Fibroblast of skin of scalp (primary cell): ENCODE measurements at places on chromosomes 16 and 17.
A peak's percentile ranks its signal among the peaks of the same experiment; 100 is the strongest.

GRCh38 chr17:55037828-55038227 is 69.3 kb downstream of the STXBP4 start:
- DNase-seq = no peak

GRCh38 chr17:34207572-34207971 is 47.5 kb upstream of the CCL2 start:
- DNase-seq = peak; percentile 4

GRCh38 chr16:65024767-65025178 is 97.1 kb downstream of the CDH11 start:
- peak; percentile 45 for DNase-seq

GRCh38 chr17:40647624-40648383 is at the start of gene SMARCE1:
TSS of gene SMARCE1 (minus strand) at chr17:40647818. CDS start at chr17:40645802, 2,016 bp downstream.
- DNase-seq = peak; percentile 82

DNA sequence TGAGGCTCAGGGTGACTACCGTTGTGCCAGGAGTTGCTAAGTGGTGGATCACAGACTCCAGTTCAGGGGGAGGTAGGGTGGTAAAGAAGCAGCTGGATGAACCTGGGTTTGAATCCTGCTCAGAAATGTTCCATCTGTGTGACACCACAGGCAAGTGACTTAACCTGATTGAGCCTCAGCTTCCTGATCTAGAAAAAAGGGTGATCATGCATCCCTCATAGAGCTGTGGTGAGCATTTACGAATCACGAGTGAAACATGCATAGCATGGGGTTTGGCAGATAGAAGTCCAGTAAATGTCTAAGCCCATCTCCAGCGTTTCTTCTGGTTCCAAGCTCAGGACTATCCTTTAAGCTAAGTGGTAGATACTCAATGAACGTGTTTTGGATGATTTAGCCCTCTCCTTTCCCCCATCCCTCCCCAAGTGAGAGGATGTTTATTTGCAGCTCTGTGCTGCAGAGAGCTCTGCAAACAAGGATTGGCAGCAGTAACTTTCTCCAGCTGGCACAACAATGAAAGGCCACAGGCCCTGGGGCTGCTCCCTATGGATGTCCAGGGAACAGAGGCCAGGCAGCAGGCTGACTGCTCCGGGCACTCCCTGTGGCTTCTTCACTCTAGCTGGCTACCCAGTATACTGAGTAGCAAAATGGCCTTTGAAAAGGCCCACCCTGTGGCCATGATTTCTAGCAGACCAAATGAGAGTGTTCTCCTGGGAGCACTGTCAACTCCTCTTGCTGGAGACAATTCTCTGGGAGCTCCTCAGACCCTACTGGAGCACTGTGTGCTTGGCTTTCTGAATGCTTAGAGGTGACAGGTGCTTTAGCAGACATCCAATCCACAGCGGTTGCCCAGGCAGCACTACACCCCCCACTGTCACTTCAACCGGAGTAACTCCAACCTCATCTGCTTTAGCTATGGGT is 21.3 kb downstream of the CA4 start:
- no peak for DNase-seq

DNA sequence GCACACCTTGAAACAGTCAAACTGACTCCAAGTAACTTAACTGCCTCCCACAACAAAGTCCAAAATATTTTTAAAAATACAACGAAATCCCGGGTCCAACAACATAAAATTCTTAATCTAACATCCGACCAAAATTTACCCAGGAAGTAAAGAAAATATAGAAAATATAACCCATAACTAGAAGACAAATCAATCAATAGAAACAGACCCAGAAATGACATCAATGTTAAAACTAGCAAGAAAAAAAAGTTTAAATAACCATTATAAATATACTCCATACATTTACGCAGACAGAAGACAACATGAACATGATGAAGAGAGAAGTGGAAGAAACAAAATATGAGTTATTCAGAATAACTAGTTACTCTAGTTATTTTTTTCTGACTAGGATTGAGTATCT is 3.7 kb downstream of the ZNF597 start:
- DNase-seq = no peak

GRCh38 chr17:21037117-21037803 is 5.6 kb downstream of the USP22 start:
- DNase-seq = no peak

- DNase-seq = peak; percentile 65
Observed at GRCh38 chr17:48472411-48473281, 42.6 kb upstream of the SKAP1 start.

DNA sequence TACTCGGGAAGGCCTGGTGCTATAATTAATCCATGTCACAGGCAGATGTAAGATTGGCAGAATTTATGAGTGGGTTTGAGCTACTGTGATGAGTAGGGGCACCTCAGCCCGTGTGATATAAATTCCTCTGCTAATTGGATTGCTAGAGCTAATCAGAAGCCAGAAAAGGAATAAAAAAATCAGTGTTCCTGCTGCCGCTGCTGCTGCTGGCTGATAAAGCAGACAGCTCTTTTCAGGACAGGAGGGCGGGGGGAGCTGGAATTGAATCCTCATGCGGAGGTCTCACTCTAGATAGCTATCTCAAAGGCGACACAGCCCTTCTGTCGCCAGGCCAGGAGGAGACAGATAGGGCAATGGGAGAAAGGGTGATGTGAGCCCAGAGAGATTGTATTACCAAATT is 182.7 kb upstream of the ZFHX3 start:
- DNase-seq = no peak

GRCh38 chr17:73474370-73474988 is 162.7 kb upstream of the CDC42EP4 start:
- DNase-seq = peak; percentile 63

- no peak for DNase-seq
Observed at GRCh38 chr16:84080378-84080777, 36.4 kb downstream of the MBTPS1 start.

GRCh38 chr16:48608452-48608851 is 1.5 kb downstream of the N4BP1 start:
- no peak for DNase-seq

DNA sequence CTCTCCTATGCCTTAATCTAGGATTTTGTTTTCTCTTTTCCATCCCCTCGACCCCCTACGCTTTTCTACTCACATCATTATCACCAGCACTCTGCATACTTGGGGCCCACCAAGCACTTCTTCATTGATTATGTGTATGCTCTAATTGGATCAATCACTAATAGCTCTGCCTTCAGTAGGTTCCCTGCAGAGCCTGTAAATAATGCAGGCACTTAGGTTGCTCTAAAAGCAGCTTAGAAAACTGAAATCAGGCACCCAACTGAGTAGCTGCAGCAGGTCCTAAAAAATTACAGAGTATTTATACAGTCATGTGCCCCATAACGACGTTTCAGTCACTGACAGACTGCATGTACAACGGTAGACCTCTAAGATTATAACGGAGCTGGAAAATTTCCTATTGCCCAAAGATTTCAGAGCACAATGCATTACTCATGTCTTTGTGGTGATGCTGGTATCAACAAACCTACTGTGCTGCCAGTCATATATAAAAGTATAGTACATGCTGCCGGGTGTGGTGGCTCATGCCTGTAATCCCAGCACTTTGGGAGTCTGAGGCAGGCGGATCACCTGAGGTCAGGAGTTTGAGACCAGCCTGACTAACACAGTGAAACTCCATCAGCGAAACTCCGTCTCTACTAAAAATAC is 280.4 kb downstream of the HS3ST3B1 start:
- no peak for DNase-seq

- peak; percentile 45 for DNase-seq
Observed at GRCh38 chr16:29316761-29317183, 89.7 kb downstream of the NPIPB11 start.

GRCh38 chr16:12796498-12796897 is 7.2 kb downstream of the CPPED1 start:
- DNase-seq = peak; percentile 62

- peak; percentile 70 for DNase-seq
Observed at GRCh38 chr17:40399185-40399584, 18.5 kb downstream of the TOP2A start.

DNA sequence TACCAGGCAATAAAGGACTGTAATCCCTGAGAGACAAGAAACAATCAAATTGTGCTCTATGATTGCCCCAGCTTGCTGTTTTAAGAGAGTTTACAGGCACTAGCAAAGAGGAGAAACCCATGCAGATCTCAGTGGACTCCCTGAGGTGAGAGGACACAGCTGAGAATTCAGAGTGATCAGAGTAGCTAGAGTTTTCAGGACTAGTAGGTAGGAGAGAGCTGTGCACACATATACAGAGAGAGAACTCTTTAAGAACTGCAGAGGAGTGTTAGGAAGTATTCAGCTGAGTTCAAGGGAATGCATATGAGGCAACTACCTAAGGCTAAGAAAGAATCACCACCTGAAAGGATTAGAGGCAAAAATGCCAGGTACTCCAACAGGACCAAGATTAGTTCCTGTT is 904.8 kb downstream of the CDH8 start:
- DNase-seq = no peak

DNA sequence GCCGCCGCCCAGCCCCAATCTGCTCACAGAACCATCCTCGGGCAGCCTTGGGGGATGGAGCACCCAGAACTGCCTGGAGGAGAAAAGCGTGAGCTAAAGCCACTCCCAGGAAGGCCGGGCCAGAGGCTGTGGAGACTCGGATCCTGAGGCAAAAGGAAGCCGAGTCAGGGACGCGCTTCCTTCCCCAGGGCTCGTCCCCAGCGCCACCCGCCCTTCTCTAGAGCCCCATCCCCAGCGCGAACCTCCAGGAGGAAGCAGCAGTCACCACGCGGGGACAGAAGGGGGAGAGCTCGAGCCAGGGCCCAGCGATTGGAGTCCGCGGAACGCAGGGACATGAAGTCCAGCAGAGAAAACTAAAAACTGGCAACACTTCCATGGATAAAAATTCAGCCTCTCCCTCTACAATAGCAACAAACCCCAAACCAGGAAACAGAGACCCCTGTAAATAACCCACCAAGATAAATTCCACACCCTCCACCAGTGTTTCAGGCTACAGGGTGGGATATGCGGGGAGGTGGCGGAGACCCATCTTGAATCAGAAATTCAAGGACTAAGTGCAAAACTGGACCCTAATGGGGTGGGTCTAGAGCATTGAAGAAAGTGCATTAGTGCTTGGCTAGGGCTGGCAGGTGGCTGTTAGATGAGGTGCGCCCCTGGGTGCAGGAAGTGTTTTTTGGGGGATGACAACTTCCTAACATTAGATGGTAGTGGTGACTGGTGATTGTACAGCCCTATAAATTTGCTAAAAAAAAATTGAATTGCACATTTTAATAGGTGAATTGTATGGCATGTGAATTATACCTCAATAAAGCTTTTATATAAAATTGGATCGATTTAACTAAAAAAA is 116.1 kb upstream of the METRNL start:
- peak; percentile 78 for DNase-seq

- no peak for DNase-seq
Observed at GRCh38 chr17:71011391-71011790, 842.1 kb downstream of the KCNJ2 start.

GRCh38 chr16:87367529-87367928 is 16.0 kb downstream of the FBXO31 start:
- no peak for DNase-seq

DNA sequence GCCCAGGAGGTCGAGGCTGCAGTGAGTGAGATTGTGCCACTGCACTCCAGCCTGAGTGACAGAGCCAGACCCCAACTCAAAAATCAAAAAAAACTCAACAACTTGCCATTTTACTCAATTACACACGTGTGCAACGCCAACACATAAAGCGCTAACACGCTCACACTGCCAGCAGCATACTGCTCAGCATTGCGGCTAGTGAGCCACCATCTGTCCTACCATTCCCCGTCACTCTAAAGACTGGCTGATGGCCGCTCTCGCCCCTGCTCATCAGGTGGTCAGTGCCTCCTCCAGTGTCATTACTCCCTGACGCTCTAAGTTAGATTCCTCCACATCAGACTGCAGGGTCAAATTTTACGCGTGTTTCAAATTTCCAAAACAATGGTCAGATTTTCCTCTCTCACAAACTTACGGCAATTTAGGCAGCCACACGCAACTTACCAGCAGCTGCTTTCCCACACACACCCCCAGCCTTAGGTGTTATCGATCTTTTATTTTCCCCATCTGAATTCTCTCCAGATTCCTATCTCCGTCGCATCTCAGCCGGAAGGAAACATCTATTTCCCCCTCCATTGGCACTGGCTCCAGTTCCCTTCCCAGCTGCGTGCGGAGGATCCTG is 240.8 kb downstream of the C16orf95 start:
- no peak for DNase-seq

DNA sequence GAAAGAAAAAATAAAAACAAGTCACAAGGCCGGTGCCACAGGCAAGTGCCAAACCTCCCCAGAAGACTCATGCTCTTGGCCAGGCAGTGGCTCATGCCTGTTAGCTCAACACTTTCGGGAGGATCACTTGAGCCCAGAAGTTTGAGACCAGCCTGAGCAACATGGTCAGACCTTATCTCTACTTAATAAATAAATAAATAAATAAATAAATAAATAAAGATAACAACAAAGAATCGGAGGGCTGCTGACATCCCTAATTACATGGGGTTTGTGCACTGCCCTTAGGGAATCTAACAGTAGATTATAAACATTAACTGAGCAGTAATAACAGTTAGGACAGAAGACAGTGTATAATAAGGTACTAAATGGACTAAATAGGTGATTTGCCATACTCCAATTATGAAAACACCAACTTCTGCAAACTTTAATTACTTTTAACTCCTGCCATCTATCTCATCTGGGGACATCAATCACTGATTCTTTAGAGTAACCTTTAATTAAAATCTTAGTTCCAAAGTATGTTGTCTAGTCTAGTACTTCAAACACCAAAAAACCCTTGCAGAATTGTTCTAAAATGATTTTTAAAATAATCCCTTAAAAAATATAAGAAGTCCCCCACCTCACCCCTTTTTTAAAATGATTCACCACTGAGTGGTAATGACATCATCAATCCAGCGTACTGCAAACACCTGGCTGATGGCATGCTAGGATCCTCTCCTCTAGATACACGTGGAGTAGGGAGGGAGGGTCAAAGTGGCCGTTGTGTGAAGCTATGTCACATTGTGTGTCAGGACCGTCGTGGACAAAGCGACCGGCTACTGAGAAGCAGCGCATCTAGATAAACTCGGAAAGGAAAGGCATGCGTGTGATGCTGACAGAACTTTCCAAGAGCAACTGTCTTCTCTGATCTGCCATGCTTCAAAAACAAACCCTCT is 28.5 kb downstream of the CYTH1 start:
- DNase-seq = no peak

- DNase-seq = no peak
Observed at GRCh38 chr16:23339787-23340186, 37.7 kb downstream of the SCNN1B start.

DNA sequence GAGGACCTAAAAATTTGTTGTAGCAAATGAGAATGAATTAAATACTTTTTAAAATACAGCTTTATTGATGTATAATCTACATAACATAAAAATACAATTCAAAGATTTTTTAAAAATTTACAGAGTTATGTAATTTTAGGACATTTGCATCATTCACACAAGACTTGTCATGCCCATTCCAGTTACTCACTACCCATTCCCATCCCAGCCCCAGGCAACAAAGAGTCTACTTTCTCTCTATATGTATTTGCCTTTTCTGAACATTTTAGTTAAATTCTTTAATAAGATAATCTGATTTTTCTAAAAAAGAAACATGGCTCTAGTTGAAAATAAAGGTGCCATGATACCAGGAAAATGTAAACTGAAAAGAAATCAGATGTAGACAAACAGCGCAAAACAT is 354.2 kb downstream of the PMP22 start:
- no peak for DNase-seq
